HEK293T (cell line): ENCODE measurements at places on chromosomes 5 and 9.

DNA sequence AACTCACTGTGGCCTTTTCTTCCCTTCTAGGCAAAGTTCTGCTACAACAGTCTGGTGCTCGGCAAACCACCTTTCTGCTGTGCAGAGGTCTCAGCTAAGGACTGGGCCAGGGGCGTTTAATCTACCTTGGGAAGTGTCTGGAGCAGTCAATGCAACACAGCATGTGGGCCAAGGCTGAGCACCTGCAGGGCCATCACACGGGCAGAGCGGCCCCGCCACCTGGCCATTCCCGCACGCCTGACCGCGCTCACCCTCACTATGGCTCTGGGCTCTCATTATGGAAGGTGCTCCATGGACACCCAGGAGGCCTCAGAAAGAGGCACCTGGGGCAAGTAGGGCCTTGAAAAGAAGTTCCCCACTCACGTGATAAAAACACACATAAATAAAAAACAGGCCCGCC, 65.7 kb upstream of the TBC1D9B start:
- DNase-seq, result no peak

- DNase-seq, result no peak
Measured at GRCh38 chr5:41539454-41539853, 29.1 kb upstream of the PLCXD3 start.

- DNase-seq, result no peak
Measured at GRCh38 chr5:113682497-113683136, 169.1 kb downstream of the YTHDC2 start.

- DNase-seq, result no peak
Measured at GRCh38 chr5:104084896-104085295, 522.3 kb upstream of the NUDT12 start.

DNA sequence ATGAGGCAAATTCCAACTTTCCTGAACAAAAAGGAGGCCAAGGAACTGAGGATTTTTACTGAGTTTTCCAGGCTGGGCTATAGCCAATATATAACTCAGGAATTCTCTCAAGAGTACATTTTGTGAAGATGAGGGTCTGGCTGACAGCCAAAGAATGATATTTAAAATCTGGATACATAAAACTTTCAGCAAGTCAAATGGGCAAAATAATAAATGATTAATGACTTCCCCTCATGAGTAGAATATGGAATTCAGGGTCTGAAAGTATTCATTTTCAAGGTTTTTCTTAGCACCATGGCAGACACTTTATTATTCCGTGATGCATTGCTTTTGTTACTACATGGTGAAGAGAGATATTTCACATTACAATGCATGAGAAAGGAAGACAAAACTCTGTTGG, 7.8 kb downstream of the FAM81B start:
- DNase-seq, result no peak

GRCh38 chr5:155076379-155076778, 62.8 kb downstream of the KIF4B start:
- no peak for DNase-seq

GRCh38 chr5:21711866-21712758, 1141.0 kb downstream of the CDH12 start:
- DNase-seq, result no peak

- DNase-seq, result no peak
Measured at GRCh38 chr9:131318231-131319085, 28.9 kb downstream of the PLPP7 start.

GRCh38 chr5:179912951-179913350, 5.3 kb upstream of the TBC1D9B start:
- no peak for DNase-seq

DNA sequence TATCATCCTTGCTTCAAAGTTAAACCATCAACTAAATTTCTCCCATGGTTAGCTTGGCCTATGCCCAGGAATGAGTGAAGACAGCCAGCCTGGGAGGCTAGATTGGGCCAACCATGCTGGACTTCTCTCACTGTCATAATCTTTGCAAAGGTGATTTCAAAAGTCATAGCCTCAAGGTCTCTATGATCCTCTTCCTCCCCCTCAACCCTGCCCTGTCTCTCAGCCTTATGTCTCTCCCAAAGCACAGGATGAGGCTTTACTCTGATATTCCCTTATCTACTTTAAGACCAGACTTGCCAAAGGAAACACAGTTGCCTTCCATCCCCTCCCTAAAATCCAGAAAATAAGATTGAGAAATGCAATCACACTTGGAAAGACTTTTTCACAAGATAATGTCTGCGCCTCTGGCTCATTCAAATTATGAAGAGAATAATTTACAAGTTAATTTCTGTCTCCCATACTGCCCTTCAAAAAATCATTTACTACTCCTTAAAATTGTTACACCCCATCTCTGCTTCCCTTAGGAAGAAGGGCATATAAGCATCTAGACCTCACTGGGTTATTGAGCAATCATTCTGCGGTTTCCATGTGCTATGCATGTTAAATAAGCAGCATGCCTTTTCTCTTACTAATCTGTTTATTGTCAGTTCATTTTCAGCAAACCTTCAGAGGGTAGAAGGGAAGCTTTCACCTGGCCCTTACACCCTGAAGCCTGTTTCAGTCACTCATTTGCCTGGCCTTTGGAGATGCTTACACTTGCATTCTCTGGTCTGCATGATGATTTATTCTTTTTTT, 113.8 kb upstream of the ANKRD55 start:
- no peak for DNase-seq

DNA sequence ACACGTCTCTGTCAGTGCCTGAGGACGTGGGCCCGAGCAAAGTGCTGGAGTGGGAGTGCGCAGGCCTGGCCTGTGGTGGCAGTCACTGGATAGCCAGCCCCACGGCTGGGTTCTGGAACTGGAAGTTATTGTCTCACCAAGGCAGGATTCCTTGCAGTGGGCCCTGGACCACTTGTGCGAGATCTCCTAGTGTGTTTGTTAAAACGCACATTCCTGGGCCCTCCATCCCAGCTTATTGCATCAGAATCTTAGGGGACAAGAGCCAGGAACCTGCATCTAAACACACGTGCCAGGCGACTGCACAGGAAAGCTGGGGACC, 26.9 kb downstream of the PTPA start:
- no peak for DNase-seq
